Activated CD8-positive, alpha-beta memory T cell treated with anti-CD3 and anti-CD28 coated beads for 48 hours (primary cell): ENCODE measurements at places on chromosomes 3 and 15.

- no peak for DNase-seq
These were observed 49.5 kb downstream of the CCDC12 start for GRCh38 chr3:46926871-46927717.

GRCh38 chr3:42276141-42277132 lies 10.5 kb upstream of the CCK start:
- no peak for DNase-seq

DNA sequence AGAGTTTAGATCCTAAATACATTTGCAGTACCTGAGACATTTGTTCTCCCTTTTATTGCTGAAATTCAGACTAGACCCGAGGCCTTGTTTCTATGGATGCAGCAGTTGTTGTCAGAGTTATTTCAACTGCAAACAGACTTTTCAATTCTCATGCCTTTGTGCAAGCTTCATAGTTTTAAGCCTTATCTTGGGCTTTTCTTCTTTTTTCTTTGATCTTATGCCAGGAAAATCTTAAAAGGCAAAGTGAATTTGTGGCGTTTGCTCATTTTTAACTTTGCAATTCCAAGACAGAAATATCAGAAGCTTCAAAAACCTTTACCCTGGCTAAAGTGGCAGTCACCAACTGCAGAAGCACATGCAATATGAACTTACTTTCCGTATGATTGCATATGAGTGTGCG lies 576.7 kb downstream of the DIPK2A start:
- no peak for DNase-seq

DNA sequence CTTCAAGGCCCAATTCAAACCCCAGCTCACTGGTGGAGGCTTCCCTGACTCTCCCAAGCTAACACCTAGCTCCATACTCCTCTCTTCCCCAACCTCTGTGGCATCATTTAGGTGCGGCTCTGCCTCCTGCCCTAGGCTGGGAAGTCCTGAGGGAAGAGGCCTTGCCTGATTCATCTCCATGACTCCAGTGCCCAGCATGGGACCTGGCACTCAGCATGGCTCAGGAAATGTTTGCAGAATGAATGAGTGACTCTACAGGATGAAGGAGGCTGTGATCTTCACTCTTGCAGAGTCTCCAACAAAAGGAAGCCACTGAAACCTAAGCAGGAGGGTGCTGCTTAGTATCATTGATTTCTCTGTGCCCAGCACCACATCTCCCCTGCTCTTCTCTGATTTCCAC lies 34.5 kb upstream of the INSYN1 start:
- no peak for DNase-seq
